Coronary artery (tissue), 2 donors: ENCODE measurements at places on chromosomes 16 and 17.

GRCh38 chr17:74176546-74177001, 26.9 kb upstream of the RPL38 start:
- DNase-seq, result no peak

DNA sequence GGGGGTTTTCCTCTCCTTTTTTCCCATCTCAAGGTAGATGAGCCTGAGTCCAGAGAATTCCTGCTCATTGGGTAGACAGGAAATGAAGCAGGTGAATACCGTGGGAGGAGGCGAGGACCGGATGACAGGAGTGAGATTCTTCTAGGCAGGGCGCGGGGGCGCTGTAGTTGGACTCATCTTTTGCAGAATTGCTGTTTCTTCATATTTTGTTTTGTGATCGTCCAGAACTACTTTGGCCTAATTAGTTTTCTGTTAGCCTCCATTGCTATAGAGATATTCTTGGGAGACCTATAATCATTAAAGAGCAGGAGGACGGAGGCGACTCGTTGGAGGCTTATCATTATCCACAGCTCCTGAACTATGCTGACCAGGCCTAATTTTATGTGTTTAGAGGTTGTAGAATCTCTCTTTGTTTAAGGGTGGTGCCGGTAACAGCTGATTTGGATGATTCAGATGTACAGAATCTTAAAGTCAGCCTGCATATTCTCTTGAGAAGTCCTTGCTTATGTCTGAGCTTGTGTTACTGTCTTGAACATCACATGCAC, 650 bp downstream of the ATP6V0A1 start:
- DNase-seq, result peak; percentile 75

DNA sequence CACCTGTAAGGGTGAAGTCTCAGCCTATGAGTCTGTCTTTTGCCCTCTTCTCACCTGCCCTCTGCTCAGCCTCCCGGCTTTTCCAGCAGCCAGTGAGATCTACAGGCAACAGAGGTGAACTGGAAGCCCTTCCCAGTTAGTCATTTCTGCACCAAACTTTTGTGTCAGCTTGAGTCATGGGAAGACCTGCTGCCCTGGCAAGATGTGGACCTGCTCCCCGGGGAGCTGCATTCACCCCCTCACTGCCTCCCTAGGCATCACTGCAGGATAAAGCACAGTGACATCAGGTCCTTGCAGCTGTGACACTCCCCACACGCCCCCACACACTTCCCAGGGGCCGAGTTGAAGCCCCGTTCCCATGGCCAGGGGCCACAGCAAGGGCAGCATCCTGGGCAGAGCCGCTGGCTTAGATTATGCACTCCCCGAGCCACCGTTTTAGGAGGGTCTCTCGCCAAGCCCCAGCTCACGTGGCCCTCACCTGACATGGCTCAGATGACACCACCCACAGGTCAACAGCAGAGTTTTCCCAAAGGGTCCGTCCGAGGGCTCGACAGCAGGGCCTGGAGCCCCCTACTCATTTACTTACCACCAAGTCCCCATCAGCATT, 6.5 kb upstream of the ABR start:
- no peak for DNase-seq

GRCh38 chr16:31499928-31500327, 8.3 kb downstream of the RUSF1 start:
- DNase-seq, result no peak

GRCh38 chr16:64089697-64090096, 1032.2 kb downstream of the CDH11 start:
- DNase-seq, result no peak

DNA sequence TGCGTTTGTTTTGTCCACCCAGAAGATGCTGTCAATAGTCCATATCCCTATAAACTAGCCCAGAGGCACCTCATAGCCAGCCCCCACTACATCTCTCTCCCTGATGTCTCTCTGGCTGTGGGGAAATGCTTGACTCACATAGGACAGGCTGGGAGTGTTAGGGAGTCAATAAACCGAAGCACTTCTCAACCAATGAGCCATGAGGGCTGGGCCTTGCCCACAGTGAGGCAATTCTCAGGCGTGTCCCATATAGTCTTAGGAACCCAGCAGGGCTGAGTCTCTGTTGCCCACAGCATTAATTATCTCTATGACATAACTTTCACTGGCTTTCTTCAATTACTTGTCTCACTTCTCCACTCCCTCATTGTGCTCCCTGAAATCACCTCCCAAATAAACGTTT, 387.3 kb upstream of the CDH11 start:
- DNase-seq, result no peak

DNA sequence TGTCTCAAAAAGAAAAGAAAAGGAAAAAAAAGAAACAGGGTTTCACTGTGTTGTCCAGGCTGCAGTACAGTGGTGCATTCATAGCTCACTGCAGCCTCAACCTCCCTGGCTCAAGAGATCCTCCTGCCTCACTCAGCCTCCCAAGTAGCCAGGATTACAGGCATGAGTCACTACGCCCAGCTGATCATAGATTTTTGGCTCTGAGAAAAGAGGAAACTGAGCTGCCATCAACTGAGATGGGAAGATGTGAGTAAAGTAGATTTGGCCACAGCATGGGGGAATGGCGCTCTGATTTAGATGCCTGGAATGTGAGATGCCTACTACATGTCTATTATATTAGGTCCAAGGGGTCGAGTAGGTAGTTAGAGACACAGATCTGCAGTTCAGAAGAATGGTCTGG, 5.9 kb upstream of the NAGS start:
- DNase-seq, result no peak
